ENCODE measurements at places on chromosomes 13 and 19. TPM values are rescaled to one million over a fixed set of nuclear protein-coding genes. Genes with fewer than 3 reads are reported as not detected.

GRCh38 chr19:46974181-46974580 lies 45.5 kb upstream of the NPAS1 start:
- DNase-seq: no peak
- no peaks in the 10 kb centered on the region for H3K36me3 ChIP-seq
- H3K27ac ChIP-seq: peak overlapping the region; percentile 74
- H3K4me3 ChIP-seq: no peak overlapping the region

- no peak for DNase-seq
- H3K36me3 ChIP-seq: no peaks in the 10 kb centered on the region
- no peaks in the 10 kb centered on the region for H3K27me3 ChIP-seq
Observed at GRCh38 chr13:92444244-92444643, 782.4 kb upstream of the GPC6 start.

DNA sequence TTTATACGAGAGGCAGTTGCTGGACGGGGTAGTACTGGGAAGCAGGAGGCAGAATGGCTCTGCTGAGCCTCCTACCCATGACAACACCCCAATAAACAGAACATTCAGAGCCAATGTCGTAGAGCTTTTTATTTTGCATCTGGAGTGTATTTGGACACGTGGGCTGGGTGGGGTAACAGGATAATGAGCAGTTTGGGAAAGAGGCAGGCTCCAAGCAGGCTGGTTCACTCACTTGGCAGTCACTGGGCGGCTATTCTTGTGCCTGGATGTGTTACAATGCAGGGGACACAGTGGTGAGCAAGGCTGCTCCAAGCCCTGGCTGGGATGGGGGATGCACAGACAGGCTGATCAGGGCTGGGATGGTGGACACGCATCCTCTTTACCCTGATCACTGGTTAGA lies 9.5 kb downstream of the ACTMAP start:
- no peak for DNase-seq
- H3K4me3 ChIP-seq: no peak overlapping the region
- peak overlapping the region; percentile 37 for H3K27ac ChIP-seq
- no peaks in the 10 kb centered on the region for H3K27me3 ChIP-seq
- no peaks in the 10 kb centered on the region for H3K36me3 ChIP-seq

- no peak for DNase-seq
- H3K27ac ChIP-seq: no peak overlapping the region
- no peaks in the 10 kb centered on the region for H3K4me1 ChIP-seq
- no peak overlapping the region for H3K4me3 ChIP-seq
- no peaks in the 10 kb centered on the region for H3K27me3 ChIP-seq
- no peaks in the 10 kb centered on the region for H3K36me3 ChIP-seq
Observed at GRCh38 chr13:33891196-33891742, 73.3 kb downstream of the RFC3 start.

Gene LYPD3
- 0.37 TPM for total RNA-seq

Gene TPM4
- total RNA-seq: 535 TPM

- no peaks in the 10 kb centered on the region for H3K36me3 ChIP-seq
- peaks cover 23% of the 10 kb centered on the region for H3K27me3 ChIP-seq
- H3K27ac ChIP-seq: no peak overlapping the region
- peaks cover 36% of the 10 kb centered on the region for H3K4me1 ChIP-seq
- H3K4me3 ChIP-seq: no peak overlapping the region
- peak; percentile 18 for DNase-seq
Observed at GRCh38 chr13:30862707-30863106, 43.4 kb upstream of the MEDAG start.

Gene ZMYM2
- 203 TPM for total RNA-seq

DNA sequence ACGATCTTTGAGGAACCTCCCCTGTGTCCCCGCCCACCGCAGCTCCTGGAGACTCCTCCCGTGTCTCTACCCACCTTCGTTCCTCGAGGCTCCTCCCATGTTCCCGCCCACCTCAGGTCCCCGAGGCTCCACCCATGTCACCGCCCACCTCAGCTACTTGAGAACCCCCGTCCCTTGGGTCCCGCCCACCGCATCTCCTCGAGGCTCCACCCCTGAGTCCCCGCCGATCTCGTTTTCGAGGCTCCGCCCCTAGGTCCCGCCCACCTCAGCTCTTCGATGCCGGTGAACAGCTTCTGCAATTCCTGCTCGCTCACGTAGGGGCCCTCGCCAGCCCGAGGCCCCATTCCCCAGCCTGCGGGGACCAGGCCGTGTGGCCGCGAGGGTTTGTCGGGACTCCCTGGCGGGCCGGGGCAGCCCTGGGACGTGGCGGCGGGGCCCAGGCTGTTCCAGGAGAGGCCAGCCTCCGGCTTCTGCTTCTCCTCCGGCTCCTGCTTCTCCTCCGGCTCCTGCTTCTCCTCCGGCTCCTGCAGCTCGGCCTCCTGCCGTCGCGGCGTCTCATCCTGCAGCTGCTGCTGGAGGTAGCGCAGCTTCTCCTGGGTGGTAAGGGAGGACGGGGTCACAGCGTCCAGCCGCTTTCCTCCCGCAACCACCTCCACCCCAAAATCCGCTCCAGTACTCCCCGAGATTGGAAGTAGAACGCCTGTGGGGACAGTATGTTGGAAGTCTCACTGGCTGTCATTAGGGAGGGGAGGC lies 16.7 kb downstream of the TSKS start:
- H3K4me3 ChIP-seq: no peak overlapping the region
- no peak overlapping the region for H3K27ac ChIP-seq
- no peaks in the 10 kb centered on the region for H3K27me3 ChIP-seq
- no peaks in the 10 kb centered on the region for H3K4me1 ChIP-seq

Gene ZNF442
- total RNA-seq: 6.0 TPM

- H3K4me3 ChIP-seq: no peak overlapping the region
- no peaks in the 10 kb centered on the region for H3K36me3 ChIP-seq
- no peak overlapping the region for H3K27ac ChIP-seq
- H3K4me1 ChIP-seq: no peaks in the 10 kb centered on the region
- no peak for DNase-seq
- no peaks in the 10 kb centered on the region for H3K27me3 ChIP-seq
Observed at GRCh38 chr13:113564331-113565023, 20.1 kb upstream of the TFDP1 start.

GRCh38 chr13:33554919-33555791 lies 262.8 kb upstream of the RFC3 start:
- H3K4me1 ChIP-seq: no peaks in the 10 kb centered on the region
- H3K36me3 ChIP-seq: no peaks in the 10 kb centered on the region
- peak overlapping the region; percentile 68 for H3K27ac ChIP-seq
